ENCODE measurements at places on chromosomes 3 and 15.
A peak's percentile ranks its signal among the peaks of the same experiment; 100 is the strongest.

GRCh38 chr3:141647562-141647915 is 90.6 kb upstream of the RNF7 start:
- no peak for DNase-seq

DNA sequence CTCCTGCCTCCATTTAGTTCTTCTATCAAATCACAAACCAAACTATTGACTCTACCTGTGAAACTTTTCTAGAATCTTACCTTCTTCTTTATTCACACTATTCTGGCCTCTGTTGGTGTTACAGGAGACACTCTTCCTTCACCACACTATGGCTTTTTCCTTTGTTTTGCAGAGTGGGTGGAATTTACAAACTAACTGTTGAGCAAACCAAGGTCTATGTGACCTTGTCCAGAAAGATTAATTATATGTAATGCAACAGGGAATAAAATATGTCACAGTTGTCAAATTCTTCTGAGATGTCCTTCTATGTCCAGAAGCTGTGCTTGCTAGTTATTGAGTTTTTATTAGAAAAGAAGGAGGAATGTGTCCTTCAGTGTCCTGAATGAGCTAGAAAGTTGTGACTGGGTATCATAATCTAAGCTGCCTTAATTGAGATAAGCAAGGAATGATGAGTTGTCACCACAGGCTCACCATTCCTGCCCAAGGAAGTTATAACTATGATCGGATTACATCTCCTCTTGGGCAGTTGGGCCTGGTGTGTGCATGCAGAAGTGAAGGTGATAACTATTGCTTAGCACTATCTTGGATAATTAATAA is 21.7 kb downstream of the ARL14 start:
- DNase-seq, result no peak

GRCh38 chr15:96972201-96972600 is 641.7 kb downstream of the NR2F2 start:
- DNase-seq, result no peak

GRCh38 chr3:111895071-111895470 is 36.0 kb downstream of the PHLDB2 start:
- peak; percentile 59 for DNase-seq

GRCh38 chr3:71022551-71023335 is 560.8 kb downstream of the FOXP1 start:
- DNase-seq, result peak; percentile 32
